ENCODE measurements at places on chromosomes 5 and 9.

DNA sequence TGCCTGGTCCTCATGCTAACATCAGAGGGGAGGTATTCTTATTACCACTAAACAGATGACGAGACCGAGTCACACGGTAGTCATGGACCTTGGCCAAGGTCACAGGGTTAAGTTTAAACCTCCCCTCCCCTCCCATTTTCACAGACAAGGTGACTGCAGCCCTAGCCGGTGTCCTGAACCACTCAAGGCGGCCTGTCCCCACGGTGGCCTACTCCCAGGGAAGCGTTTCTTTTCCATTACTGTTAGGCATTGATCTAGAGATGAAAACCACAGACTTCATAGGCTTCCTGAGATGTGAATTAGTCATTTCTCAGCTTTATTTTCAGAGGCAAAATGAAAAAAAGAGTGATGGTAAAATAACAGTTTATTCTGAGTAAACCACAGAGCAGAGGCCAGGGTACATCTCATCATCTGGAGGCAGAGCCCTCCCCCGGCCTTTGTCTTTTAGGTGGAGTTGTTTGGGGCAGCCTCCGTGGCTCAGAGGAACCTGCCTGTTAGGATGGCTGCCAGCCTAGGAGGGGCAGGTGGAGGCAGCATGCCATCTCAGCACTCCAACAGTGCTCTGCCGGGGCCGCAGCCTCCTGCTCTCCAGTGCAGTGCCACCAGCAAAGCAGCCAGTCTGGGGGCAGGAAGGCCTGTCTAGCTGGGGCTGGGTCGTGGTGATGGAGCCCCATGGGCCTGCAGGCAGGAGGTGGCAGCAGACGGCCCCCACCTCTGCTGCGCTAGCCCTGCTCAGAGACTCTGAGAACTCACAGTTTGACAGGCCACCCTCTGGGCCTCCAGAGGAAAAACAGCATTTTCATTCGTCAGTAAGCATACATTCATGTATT is 71.2 kb downstream of the RAPGEF1 start:
- DNase-seq = peak; percentile 31

DNA sequence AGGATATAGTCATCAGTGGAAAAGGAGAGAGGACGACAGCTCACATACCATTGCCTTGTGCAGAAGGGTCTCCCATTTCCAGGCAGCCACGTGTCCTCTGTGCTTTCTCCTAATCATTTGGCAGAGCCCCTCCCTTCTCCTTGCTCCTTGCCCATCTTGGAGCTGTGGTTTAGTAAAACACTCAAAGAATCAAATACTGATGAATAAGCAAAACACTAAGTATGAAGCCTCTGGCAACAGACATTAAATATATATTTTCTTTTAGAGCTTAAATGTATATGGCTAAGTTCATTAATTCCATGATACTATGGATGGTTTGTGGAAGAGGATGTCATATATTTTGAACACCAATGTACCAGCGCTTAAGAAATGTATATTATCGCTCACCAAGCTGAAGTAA is 278.5 kb downstream of the SAXO1 start:
- no peak for DNase-seq

GRCh38 chr5:92500752-92501151 is 1080.3 kb downstream of the NR2F1-AS1 start:
- no peak for DNase-seq

GRCh38 chr5:141328231-141328630 is 2.1 kb upstream of the PCDHGA1 start:
- DNase-seq = no peak

DNA sequence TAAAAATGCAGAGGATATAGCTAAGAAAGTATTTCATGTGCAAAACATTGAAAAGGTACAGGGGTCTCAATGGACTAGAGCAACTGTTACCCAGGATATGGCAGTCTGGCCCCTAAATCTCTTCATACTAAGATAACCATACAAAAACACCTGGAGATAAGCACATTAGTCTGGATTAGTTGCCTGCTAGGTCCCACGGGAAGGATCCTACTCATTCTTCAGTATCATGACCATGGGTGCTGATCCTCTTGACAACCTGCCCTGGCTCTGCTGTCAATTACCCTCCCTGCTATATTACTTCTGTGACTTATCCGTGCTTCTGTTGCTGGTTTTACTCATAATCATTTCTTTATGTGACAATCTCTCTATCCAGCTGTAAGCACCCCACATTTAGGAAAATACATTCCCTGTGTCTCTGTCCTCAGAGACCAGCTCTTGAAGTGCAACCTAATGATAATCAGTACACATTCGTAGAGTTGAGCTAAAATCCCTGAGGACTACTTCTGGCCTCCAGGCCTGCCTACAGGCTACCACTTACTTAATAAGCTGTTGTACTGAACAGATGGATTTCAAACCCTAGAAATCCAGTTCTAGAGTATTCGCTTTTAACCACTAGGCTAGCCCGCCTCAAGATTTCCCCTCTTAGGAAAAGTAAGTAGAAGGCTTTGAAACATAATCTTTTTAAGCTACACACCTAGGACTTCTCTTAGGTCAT is 190.5 kb upstream of the OR13F1 start:
- DNase-seq = no peak

GRCh38 chr5:156529892-156530291 is 202.9 kb downstream of the SGCD start:
- DNase-seq = no peak

DNA sequence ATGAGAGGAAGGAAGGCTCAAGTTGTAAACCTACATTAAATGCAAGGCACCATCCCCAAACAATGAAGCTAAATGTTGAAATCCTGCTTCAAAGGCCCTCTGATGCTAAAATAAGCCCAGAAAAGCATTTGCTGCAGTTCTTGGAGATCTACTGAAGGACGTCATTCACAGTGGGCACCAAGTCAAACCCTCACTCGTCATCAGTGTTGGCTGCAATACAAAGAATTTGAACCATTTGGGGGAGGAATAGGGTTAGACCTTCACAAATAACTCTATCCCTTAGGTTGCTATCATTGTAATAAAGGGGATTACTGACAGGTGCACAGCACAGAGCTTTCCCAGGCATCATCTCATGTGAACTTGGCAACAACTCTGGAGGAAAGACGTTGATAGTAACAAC is 9.3 kb upstream of the MEGF9 start:
- DNase-seq = no peak

DNA sequence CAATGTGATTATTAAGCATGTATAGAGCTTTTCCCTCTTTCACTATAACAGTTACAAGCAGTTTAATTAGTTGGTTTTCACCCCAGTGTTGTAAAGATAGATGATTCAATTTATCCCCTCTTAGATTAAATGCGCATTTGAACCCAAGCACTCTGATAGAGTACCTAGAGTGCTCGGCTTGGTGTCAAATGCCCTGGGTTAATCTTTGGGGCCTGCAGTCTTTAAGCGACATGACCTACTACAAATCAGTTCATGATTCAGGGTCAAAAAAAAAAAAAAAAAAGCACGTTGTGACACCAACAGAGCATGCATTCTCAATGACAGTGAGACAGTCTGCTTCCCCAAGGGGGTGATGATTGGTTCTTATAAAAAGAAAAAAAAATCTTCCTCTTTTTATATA is 375.3 kb downstream of the BRINP1 start:
- no peak for DNase-seq

DNA sequence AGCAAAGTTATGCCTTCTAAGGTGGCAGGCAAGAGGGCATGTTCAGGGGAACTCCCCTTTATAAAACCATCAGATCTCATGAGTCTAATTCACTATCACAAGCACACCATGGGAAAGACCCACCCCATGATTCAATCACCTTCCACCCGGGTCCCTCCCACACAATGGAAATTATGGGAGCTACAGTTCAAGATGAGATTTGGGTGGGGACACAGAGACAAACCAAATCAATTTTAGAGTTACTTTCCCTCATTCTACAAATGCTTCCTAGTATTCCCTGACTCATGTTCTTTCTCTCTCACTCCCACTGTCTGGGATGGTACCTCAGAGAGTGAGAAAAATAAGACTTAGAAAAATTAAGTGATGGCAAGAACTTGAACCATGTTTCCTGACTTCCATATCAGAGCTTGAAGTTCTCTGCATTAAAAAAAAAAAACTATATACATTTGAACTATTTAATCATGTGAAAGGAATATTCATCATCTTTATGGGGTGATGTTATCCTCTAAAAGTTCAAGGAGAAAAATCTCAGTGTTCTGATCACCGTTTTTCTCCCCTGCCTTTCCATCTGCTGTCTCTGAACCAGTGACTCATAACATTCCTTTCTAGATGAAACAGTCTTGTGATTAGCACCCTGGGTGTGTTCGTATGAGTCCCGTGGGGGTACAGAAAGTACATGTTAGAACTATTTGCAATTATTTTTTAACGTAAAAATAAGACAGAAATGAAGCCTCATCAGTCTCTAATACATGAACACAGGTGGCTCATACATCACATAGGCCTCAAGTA is 282.9 kb downstream of the SLF1 start:
- no peak for DNase-seq

GRCh38 chr9:18922161-18922885 is 110.7 kb downstream of the SAXO1 start:
- DNase-seq = no peak

GRCh38 chr5:55364537-55365055 is 56.8 kb downstream of the MTREX start:
- DNase-seq = no peak

GRCh38 chr5:172669386-172670004 is 28.4 kb downstream of the NEURL1B start:
- DNase-seq = no peak

DNA sequence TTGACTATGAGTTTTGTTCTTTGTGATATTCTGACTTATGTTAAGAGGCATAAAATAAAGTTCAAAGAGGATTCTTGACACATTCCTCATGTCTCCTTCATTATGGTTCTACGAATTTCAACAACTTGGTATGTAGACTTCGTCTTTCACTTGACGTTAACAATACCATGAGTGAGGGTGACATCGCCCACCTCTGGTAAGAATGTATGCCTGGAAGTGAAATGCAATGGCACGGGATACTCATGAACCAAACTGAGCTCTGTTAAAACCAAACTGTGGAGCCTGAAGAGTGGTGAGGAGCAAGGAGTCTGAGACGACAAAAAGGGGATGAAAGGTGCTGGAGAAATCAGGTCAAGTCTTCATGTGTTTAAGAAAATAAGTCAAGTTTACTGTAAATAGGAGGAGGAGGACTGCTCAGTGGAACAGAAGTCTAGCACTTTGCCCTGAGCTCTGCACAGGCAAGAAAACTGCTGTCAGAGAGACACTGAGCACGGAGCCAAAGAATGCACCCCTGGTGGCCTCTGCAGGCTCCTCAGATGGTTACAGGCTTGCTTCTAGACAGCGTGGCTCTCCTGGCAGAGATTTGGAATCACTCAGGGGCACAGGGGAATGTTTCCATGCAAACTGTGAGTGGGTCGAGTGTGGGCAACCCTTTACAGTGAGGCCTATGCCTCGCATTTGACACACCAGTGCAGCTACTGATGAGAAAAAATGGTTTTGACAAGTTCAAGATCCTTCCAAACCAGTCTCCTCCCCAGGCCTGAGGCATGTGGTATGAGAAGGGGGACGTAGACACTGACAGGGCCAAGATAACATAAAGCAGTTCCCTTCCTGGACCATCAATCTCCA is 470.1 kb downstream of the IRX1 start:
- DNase-seq = no peak

DNA sequence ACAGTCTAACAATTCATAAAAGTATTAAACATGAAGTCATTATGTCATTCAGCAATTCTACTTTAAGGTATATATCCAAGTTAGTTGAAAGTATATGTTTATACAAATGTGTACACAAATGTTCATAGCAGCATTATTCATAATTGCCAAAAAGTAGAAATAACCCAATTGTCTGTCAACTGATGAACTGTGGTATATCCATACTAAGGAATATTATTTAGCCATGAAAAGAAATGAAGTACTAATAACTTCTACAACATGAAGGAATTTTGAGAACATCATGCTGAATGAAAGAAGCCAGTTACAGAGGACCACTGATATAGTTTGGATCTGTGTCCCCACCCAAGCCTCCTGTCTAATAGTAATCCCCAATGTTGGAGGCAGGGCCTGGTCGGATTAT is 224.3 kb downstream of the SPATA31D1 start:
- DNase-seq = no peak

GRCh38 chr5:150438873-150439546 is 10.5 kb downstream of the RPS14 start:
- no peak for DNase-seq

- peak; percentile 87 for DNase-seq
Observed at GRCh38 chr5:132419502-132420468, 50.3 kb downstream of the SLC22A5 start.

GRCh38 chr5:54539001-54539400 is 21.4 kb downstream of the SNX18 start:
- no peak for DNase-seq

DNA sequence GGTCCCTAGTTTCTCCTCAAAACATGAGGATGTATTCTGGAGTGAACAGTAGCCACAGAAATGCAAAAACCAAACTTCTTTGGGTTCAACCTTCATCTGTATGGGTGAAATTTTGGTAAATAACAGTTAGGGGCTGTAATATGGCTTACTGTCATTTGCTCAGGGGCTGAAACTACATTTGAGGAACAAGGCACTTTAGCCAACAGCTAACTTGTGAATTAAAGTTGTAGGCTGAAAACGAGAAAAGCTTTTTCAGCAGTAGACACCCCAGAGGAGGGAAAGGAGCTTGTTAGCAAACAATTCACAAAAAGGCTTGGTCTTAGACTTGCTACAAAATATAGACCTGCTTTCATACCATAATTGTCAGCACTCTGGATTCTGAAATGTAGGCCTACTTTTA is 6.6 kb downstream of the TMEM171 start:
- no peak for DNase-seq

GRCh38 chr9:128051932-128052709 is 15.0 kb downstream of the NAIF1 start:
- no peak for DNase-seq

DNA sequence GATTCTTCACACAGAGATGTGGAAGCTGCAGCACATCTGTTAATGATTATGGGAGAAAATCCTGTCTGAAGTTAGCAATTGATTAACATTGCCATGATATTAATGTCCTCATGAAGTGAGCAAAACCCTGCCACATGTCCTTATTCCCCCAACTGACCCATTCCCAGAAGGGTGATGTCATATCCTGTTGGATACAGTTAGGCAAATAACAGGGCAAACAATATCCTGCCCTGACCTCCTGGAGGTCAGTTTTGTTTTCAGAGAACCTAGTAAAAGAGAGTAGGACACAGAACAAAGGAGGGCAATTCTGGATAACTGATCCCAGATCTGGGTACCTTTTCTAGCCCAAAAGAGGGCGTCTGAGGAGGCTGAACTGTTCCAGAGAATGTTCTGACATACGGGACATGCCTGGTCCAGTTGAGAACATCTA is 11.0 kb downstream of the ABLIM3 start:
- no peak for DNase-seq

- no peak for DNase-seq
Observed at GRCh38 chr9:109537288-109537687, 39.2 kb upstream of the PTPN3 start.

- no peak for DNase-seq
Observed at GRCh38 chr5:60178101-60178500, 284.6 kb upstream of the PDE4D start.

GRCh38 chr5:128074953-128075352 is 8.6 kb upstream of the SLC12A2 start:
- no peak for DNase-seq

DNA sequence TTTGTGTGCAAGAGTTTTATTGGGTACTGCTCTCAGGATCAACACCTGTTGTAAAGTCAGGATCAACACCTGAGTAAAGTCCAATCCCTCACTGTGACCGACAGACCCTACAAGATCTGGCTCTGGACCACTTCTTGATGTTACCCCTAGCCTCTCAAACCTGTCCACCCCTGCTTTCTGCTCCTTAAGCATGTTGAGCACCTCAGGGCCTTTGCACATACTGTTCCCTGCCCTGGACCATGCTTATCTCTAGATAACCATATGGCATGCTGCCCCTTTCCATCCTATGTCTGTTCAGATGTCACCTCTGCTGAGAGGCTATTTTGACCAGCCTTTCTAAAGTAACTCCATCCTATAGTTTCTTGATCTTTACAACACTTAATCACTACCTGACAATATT is 269.6 kb downstream of the SMARCA2 start:
- no peak for DNase-seq
